Transverse colon (tissue), 4 donors: ENCODE measurements at places on chromosomes 6 and 20. TPM values are rescaled to one million over a fixed set of nuclear protein-coding genes. Genes with fewer than 3 reads are reported as not detected.
A peak's percentile ranks its signal among the peaks of the same experiment; 100 is the strongest.

The RIMS4 gene
- total RNA-seq, result not detected

The NT5E gene
- total RNA-seq, result 10.5 TPM

The SGK2 gene
- 125 TPM for total RNA-seq

The UNC93A gene
- total RNA-seq, result not detected

The LPA gene
- not detected for total RNA-seq

The TCP11 gene
- not detected for total RNA-seq

The GGT7 gene
- total RNA-seq, result 11.2 TPM

The CDH22 gene
- not detected for total RNA-seq

GRCh38 chr6:62265906-62266525 lies 20.0 kb downstream of the KHDRBS2 start:
- no peak for DNase-seq

- no peak for DNase-seq
These were observed 80.5 kb downstream of the PRSS35 start for GRCh38 chr6:83592770-83593394.

GRCh38 chr6:10800810-10801209 lies 37.5 kb downstream of the MAK start:
- no peak for DNase-seq

- DNase-seq, result no peak
These were observed 33.3 kb upstream of the SLC22A16 start for GRCh38 chr6:110509617-110510241.

- DNase-seq, result no peak
These were observed 42.2 kb upstream of the SPTLC3 start for GRCh38 chr20:12966468-12967085.

GRCh38 chr20:20034486-20034885 lies 17.3 kb downstream of the NAA20 start:
- DNase-seq, result no peak

GRCh38 chr20:40979247-40979646 lies 49.4 kb upstream of the TOP1 start:
- no peak for DNase-seq

DNA sequence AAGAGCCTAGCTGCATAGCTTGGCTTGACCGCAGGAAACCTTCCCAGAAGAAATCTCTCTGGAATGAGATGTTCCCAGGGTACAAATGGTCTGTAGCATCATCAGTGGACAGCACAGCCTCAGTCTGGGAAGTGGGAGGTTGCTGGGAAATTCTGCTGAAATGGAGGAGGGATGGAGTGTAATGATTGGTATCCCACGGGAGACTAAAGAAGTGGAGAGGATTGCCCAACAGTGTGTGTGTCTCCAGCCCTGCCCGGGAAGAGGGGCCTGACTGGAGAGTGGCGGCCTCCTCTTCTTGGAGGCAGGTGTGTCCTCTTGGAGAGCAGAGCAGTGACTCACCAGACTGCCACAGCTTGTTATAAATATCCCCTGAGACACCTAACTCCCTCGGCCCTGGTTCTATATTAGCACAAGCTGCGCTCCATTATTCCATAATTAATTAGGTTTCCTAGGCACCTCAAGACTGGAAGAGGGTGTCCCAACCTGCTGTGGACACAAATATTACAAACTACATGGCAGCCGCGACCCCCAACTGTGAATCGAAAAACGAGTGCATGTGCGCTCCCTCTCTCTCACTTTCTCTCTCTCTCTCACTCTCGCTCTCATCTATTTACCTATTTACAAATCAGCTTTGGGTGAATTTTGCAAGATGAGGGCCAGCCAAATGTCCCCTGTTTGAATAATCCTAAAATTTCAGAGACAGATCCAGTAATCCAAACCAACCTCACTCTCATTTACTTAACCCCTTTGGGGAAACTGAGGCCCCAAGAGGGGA lies 68.8 kb downstream of the FGD2 start:
- DNase-seq, result no peak

- no peak for DNase-seq
These were observed 4.4 kb upstream of the IBTK start for GRCh38 chr6:82251942-82252341.

DNA sequence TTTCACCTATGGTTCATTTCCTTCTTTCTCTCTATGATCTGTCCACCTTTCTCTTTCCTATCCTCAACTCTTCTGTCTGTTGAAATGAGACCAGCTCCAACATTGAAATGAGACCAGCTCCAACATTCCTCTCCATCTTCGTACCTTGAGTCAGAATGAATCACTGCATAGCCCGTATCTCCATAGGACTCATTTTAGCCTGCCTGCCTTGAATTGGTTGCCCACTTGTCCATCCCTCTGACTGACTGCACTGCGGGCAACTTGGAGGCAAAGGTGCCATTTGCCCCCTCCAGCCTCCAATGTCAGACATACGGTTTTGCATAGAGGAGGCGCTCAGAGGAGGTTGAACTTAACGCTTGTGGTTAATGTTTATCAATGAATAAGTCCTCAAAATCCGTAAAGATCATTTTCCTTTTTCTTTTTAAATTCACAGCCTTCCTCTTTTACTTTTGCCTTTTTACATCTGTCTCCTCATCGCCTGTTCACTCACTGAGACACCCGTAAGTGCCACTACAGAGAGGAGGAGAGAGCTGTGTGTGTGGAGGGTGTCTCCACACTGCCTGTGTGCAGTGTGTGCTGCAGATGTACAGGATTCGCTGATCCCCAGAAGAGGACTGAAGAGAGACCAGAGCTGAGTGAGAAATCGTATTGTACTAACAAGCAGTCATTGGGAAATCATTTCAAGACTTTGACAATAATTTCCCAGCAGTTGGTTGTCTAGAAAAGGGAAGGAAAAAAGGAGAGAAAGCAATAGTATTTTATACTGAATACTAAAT lies 579.6 kb upstream of the MAP3K7 start:
- no peak for DNase-seq

- no peak for DNase-seq
These were observed 39.6 kb upstream of the CSE1L start for GRCh38 chr20:49006446-49006980.

GRCh38 chr20:6636209-6637159 lies 131.0 kb upstream of the BMP2 start:
- DNase-seq, result peak; percentile 31

- no peak for DNase-seq
These were observed 12.4 kb upstream of the SPDEF start for GRCh38 chr6:34568341-34569201.

DNA sequence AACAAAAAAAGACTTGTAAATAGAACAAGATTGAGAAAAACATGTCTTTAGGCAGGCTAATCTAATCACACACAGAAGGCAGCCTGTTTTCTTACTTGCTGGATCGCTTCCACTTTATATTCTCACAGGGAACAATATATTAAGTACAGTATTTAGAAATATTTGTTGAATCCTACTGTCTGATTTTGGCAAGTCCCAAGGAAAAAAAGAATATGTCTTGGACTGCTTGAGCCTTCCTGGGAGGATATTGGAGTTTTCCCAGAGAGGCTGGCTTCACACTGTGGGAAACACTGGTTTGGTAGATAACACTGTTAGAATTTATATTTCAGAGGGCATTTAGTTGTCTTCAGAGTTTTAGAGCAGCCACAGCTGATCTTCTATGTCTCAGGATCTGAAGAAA lies 229.7 kb downstream of the PRL start:
- DNase-seq, result no peak

DNA sequence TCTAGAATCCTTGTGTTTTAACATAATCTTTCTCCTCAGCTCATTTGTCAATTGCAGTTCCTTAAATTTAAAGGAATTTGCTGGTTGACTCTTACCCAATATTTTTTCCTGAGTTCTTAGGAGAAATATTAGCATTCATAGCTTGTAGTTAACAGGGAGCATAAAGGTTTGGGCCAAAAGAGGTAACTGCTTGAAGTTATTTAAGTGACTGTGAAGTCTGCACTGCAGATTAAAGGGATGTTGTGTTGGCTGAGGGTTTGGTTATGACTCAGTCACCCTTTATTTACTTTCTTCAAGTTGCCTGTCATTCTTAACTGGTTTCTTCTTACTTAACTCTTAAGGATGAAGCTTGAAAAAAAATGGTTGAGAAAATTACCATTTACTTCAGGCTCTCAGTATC lies 220.3 kb upstream of the LAMP5 start:
- DNase-seq, result no peak

GRCh38 chr20:18005170-18005989 lies 36.6 kb downstream of the MGME1 start:
- peak; percentile 29 for DNase-seq

GRCh38 chr6:37190159-37190535 lies 20.2 kb downstream of the PIM1 start:
- no peak for DNase-seq

GRCh38 chr20:51487565-51488268 lies 54.8 kb downstream of the NFATC2 start:
- DNase-seq, result no peak

DNA sequence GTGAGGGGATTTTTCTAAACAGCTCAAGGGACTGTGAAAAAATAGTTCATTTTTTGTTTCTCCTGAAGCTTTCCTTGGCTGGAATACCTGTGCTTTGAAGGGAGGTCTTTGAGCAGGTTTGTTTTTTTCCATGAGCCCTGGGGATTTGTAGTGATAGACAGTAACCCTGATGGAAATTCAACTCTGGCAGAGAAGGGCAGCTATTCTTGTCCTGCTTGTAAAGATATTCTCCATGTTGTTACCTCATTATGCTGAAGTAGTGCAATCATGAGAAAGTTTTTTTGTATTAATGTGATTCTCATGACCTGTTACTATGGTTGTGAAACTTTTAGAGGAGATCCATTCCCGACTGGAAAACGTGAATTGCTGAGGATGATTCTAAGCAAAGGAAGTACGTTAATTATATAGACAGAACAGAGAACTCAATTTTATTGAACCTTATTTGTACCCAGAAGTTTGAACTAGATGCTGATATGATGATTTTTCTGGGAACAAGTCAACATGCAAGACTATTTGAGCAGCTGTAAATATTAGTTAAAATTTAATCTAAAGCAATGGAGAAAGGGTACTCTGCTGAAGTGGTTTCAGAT lies 12.5 kb downstream of the UTRN start:
- DNase-seq, result no peak

DNA sequence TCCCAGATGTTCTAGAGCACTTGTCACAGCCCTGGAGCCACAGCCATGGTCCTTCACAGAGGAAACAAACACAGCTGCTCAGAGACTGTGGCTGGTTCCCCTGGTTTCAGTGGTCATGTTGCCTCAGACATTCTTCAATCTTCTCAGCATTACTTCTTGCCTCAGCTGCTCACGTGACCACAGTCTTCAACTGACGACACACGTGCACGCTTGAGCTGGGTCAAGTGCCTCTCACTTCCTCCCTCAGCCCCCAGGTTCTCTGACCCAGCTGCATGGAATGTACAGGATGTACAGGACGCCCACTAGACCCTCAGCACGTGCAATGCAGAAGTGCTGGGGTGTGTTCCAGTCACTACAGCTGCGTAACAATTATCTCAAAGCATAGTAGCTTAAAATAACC lies 159.8 kb upstream of the GGTLC1 start:
- DNase-seq, result peak; percentile 45

GRCh38 chr6:100268326-100268725 lies 196.4 kb downstream of the SIM1 start:
- no peak for DNase-seq

- no peak for DNase-seq
These were observed 43.2 kb upstream of the GABRR1 start for GRCh38 chr6:89260310-89260709.

DNA sequence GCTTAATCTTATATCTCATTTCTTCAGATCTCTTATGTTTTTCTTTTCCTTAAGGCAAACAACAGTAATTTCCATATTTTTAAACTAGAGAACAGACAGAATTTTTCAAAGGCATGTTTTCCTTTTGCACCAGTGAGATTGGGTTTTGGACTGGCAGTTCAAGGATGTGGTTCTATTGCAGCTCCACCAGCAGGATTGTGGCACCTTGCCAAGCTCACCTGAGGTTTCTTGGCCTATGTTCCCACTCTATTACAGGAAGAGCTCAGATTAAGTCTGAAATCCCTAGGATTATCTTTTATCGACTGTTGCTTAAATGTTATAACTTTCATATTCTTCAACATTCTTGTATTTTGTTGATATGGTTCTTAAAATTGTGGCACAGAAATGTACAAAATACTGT lies 218.9 kb downstream of the PLCB4 start:
- DNase-seq, result peak; percentile 22

GRCh38 chr20:9441948-9442347 lies 72.4 kb upstream of the LAMP5 start:
- no peak for DNase-seq

DNA sequence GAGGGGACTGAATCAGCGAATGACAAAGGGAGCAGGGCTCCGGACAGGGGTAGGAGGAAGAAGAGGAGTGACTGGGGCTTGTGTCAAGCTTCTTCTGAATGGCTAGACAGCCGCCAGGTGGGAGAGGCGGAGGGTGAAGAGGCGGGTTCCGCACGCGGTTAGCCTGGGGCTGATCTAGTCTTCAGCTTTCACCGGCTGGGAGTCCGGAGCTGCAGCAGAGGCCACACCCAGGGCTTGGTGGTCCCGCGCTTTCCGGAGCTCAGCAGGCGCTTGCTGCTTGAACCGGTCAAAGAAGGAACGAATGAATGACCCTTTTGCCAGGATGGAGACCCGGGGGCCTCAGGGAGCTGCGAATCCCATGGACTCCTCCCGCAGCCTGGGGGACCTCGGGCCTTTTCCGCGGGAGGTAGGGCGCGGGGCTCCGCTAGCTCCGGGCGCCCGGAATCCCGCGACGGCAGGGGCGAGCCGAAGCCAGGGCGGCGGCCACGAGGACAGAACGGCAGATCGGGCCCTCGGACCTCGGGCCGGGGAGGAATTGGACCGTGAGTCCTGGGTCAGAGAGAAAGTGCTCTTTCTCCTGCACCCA lies at the start of gene C6orf141:
Gene C6orf141 (plus strand): TSS at position 177 of the 586 bp plus-strand sequence. CDS start 125 bp downstream, at position 302.
- DNase-seq, result peak; percentile 76

DNA sequence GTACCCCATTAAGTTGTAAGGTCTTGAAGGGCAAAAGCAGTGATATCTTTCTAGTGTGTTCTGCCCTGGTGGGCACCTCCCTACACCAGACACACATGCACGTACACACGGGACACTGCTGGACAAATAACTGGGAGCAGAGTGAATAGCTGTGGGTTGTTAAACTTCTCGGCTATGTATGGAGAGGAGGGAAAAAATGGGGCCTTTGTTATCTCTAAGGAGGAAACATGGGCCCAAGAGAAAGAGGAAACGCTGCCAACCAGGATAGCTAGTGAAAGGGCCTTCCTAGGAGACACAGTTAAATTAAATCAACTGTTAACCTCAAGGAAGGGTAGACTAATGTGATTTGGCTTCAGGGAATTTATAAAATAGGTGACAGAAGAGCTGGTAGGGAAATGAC lies 169.7 kb downstream of the MYLK4 start:
- no peak for DNase-seq

GRCh38 chr6:167350275-167350696 lies 25.4 kb downstream of the TTLL2 start:
- no peak for DNase-seq

GRCh38 chr20:9838035-9838377 lies 870 bp downstream of the PAK5 start:
- no peak for DNase-seq

GRCh38 chr6:123594776-123595175 lies 42.0 kb downstream of the TRDN start:
- no peak for DNase-seq
